Lower lobe of right lung (tissue), 2 donors: ENCODE measurements at places on chromosomes 1 and 21. TPM values are rescaled to one million over a fixed set of nuclear protein-coding genes. Genes with fewer than 3 reads are reported as not detected.

The ST6GALNAC3 gene
- 8.8 TPM for total RNA-seq

The LIN28A gene
- total RNA-seq: not detected

The BARHL2 gene
- total RNA-seq: not detected

The B3GALT5 gene
- total RNA-seq: 1.5 TPM

The SLC30A1 gene
- total RNA-seq: 14.8 TPM

The WRAP73 gene
- total RNA-seq: 22.5 TPM

The ZC3H12A gene
- 12.8 TPM for total RNA-seq

The PCSK9 gene
- total RNA-seq: 25.7 TPM

The AMY1C gene
- total RNA-seq: 35.3 TPM

The CCT3 gene
- 117 TPM for total RNA-seq
